IMR-90 (cell line): ENCODE measurements at places on chromosomes 3 and 15. TPM values are rescaled to one million over a fixed set of nuclear protein-coding genes. Genes with fewer than 3 reads are reported as not detected.

DNA sequence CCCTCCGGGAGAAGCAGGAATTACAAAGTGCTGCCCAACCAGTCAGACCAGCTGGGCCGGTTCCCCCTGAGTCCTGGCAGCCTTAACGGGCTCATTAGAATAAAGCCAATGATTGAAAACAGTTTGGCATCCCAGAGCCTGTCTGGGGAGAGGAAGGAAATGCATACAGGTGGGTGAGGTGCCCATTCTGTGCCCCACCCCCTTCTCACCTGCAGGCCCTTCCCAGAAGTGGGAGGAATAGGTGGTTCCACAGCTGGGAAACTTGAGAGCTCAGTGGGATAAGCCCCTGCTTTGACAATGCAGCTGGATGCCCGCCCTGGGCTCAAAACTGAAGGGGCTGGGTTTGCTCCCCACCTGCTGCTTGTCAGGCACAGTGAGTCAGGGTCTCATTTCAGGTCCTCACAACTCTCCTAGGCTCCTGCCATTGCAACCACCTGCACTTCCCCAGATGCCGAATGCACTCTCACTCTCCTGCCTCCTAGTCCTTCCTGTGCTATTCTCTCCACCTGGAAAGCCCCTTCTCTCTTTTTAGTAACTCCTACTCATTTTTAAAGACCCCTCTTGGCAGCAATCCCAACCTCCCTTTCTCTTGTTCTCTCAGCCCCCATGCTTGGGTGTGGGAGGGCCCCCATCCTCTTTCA lies 5.5 kb upstream of the BUB1B start:
- no peak for DNase-seq

DNA sequence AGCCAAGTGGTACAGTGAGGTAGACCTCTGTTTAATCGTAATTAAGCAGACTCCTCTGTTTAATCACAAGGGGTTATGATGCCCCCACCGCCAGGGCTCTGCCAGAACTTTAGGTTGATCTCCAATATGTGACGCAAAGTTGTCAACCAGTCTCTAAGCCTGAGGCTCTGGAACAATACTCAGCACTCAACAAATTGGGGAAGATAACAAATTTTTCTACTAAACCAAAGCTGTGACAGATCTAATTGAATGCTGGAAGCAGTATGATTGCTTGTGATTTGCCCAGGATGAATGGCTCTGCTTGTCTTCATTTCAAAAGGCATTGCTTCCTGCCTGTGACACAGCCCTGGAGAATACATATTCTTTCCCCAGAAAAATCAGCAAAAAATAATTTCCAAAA lies 57.1 kb downstream of the SNTN start:
- no peak for DNase-seq

FBXO40 gene
- not detected in 2 replicates for total RNA-seq

SCAANT1 gene
- total RNA-seq: not detected in 2 replicates

DTX3L gene
- total RNA-seq: 7.9 and 8.9 TPM in 2 replicates
